Germinal center (tissue), 1 donor: ENCODE measurements at places on chromosomes 4 and X.

DNA sequence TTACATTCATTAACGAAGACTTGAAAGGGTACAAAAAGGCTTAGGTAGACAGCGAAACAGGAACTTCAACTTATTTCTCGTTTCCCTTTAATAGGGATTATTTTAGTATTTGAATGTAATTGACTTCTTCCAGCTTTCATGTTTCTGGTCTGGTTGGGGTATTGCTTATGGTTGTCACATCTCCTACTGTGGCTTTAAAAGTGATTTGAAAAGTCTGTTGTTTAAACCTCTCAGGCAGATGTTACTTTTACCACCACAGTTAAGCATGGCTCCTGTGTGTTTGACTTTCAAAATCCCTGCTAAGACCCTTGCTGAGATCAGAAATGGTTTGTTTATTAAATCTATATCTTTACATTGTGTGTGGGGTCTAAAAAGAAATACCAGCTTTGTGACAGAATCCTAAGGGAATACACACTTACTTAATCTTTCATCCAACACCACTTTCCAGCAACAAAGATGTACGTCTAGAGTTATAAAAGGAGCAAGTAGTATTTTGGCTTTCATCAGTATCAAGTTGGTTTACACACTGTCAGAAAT is 661.2 kb downstream of the FAT4 start:
- DNase-seq, result no peak

DNA sequence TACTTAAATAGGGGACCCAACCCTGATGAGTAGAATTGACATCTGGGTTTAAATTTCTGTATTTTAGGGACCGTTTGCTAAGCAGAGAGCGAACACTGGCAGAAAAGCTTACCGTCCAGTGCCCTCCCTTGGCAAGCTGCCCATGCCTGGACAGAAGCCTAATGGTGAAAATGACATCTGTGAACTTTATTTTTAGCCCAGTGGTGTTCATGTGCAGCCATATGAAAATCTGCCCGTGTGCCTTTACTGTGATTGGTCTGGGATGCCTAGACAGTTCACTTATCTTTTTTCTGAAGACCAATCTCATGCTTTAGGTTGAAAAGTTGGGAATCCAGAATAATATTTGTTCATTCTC is 1.1 kb downstream of the STBD1 start:
- no peak for DNase-seq

DNA sequence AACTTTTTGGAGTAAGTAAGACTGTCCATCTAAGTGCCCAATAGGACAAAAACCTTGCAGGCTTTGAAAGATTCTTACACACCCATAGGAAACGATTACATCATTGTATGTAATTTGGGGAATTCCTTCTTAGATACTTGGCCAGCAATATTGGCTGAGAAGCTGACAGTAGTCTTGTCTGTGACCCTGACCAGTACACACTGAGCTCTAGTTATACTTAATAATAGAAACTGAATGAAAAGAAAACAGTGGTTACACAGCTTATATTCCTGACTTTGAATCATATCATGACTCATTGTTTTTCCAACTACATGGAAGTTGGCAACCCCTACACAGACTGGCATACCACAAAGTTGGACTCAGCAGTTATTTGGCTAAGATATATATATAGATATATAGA is 7.1 kb upstream of the TLR2 start:
- no peak for DNase-seq

DNA sequence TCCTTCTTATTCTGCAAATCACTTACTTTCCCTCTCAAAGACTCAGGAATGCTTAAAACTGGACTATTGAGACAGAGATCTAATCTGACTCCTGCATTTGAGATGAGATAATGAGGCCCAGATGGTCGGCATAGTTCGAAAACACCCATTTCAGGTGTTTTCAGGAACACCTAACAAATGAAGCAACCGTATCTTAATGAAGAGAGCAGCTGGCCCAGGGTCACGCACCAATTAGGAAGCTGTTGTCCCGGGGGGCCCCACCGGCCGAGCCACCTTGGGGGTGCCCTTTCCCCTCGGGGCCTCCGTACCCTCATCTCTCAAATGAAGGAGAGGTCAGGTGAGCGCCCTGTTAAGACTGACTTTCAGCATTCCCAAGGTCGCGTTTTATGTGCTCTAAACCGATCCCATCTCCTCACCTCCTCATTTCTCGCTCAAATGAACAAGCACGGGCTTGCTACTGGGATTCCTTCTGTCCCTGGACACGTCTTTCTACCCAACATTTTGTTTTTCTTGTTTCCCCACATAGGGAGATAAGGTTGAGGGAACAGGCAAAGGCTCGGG is 824 bp downstream of the LRPAP1 start:
- peak; percentile 41 for DNase-seq

DNA sequence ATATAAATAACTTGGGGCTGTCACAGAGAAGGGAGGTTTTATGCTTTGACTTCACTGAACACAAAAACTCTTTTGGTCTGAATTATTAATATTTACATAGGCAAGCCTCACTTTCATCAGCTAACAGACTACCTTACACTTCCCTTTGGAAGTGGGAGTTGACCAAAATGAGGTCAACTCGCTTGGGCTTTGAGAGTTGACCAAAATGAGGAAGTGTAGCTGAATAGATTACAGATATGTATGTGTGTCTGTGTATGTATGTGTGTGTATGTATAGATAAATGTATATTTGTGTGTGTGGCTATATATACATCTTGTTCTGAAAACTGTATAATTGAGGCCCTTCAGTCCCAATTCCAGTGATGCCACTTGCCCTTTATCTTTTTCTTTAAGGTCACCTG is 113.3 kb upstream of the IL13RA1 start:
- DNase-seq, result no peak

DNA sequence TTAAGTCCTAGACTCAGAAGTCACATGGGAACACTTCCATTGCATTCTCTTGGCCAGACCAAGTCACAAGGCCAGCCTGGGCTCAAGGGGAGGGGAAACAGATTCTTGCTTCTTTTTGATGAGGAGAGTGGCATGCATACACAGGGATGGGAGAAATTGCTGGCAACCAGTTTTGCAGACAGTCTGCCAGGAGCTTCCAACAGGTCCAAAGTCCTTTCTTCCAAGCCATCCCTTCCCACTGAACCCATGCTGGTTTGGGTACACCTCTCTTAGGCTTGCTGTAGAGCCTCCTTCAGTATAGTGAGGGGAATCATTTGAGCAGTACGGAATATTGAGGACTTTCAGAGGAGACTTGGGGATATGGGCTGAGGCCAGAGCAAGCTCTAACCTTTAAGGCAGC is 267.8 kb downstream of the BCOR start:
- DNase-seq, result no peak

DNA sequence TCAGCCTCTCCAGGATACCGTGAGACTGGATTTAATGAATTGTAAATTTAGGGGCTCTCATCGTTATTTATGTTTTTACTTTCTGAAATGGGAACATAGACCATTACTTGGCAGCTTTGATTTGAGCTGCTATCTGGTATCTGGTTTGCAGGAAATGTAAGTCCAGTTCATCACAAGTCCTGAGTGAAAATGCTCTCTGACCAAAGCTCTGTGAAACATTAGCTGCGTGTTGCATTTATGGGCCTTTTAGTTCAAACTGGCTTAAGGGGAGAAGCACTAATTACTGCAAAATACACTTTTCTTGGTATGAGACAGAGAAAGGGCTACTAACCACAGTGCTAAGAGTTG is 420 bp downstream of the CC2D2A start:
- no peak for DNase-seq

- DNase-seq, result peak; percentile 12
Measured at GRCh38 chrX:16137416-16138107, 14.2 kb downstream of the GRPR start.

- DNase-seq, result no peak
Measured at GRCh38 chr4:4247696-4248028, 361 bp downstream of the TMEM128 start.

- DNase-seq, result no peak
Measured at GRCh38 chrX:39309018-39309635, 507.9 kb downstream of the MID1IP1 start.

GRCh38 chr4:95511477-95511876 is 37.3 kb downstream of the UNC5C start:
- no peak for DNase-seq

DNA sequence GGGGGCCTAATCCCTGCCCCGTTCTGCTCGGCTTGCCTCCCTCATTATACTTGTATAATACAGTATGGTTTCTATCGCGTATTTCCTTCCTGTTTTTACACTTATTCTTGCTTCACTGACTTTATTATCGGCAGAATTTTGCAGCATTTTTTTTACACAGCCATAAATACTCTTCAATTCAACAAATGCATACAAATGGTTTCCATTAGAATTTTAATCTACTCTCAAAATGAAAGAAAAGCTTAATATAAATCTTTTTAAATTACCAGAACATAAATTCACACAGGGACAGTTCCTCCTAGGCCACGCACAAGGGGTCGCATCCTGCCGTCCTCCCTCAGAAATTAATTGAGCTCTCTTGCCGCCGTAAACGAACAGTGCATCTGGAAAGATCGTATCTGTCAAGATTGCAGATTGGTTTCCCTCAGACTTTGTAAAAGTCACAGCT is 42.9 kb downstream of the DCTD start:
- DNase-seq, result peak; percentile 38

DNA sequence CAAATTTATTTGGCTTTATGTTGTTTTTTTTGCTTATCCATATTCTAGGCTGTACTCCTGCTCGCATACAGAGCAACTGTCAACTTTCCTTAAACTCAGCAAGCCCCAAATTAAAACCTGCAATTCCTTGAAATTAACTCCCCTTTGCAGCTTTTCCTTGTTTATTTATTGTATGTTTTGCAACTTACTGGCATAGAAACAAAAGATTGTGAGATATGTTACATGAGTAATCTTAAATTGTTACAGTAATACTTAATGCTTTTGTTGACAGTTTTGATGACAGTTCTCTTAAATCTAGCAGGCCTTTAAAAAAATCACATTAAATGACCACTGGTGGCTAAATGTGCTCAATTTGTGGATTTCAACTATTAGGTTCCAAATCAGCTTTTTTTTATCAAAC is 4.5 kb downstream of the DDX3X start:
- no peak for DNase-seq

GRCh38 chr4:102598086-102598761 is 97.1 kb downstream of the NFKB1 start:
- no peak for DNase-seq

DNA sequence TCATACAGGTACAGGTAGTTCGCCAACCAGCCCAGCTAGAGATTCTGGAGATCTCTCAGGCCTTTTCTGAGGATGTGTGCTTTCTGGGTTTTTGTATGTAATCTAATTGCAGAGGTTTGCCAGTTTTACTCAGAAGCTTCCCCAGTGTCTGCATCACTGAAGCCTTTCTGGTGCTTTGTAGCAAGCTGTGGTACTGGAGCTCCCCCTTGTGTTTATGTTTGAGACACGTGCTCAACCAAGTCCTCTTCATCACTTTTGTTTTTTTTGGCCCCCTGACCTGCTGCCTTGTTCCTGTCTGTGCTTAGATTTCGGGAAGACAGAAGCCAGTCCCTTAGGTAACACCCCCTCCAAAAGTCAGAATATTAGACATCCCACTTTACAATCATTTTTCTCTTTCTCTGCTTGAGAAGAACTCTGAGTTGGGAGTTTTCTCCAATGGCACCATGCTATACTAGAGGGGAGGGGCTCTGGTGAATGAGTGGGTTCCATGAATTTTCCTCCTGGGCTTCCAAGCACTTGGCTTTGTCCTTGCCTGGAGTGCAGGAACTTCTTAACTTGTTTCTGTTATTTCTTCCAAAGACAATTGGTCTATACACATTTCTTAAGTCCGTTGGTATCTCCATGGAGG is 128.4 kb upstream of the TBC1D9 start:
- peak; percentile 65 for DNase-seq

DNA sequence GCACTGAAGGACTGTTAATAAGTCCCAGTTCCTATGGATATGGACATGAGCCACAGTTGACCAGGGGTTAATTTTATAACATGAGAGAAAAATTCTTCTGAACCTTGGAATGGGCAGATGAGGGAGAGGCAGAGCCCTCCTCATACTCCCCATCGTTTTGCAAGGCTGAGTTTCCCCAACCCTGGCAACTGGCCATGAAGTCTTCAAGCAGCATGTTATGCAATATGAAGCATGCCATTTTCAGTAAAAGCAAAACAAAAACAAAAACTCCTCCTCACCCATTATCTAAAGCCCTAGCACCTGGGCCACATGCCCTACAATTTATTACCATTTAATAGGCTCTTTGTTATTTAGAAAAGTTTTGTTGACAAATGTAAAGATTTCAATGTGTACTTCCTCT is 64.5 kb downstream of the GPC4 start:
- DNase-seq, result no peak

- DNase-seq, result peak; percentile 71
Measured at GRCh38 chr4:2792711-2793585, at the start of gene SH3BP2. TSS of gene SH3BP2 (plus strand) at chr4:2793085. CDS start at chr4:2820618, 27,533 bp downstream.

- no peak for DNase-seq
Measured at GRCh38 chr4:6162885-6163284, 37.5 kb downstream of the JAKMIP1 start.

DNA sequence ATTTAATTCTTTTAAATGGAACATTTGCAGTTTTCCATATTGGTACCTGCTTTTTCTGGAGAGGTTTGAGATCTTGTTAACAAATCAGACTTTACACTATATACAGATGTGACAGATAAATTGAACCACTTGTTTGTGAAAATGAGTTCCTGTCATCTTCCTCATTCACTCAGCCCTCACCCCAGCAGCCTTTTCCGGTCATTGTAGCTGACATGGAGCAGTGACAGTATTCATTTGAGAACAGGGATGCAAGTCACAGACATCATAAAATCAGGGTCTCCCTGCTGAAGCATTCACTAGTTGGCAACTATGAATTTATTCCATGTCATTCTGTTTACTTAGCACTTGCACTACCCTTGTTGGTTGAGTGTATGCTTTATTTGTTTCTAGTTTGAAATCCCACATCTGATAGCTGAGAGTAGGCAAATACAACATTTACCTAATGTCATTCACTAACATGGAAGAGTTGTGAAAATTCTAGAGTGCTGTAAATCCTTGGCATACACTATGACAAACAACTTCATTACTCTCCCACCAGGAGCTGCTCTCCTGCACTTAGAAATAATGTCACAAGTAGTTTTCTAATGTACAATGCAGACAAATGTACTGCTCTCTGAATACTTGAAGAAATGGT is 78.9 kb downstream of the UGT8 start:
- no peak for DNase-seq

DNA sequence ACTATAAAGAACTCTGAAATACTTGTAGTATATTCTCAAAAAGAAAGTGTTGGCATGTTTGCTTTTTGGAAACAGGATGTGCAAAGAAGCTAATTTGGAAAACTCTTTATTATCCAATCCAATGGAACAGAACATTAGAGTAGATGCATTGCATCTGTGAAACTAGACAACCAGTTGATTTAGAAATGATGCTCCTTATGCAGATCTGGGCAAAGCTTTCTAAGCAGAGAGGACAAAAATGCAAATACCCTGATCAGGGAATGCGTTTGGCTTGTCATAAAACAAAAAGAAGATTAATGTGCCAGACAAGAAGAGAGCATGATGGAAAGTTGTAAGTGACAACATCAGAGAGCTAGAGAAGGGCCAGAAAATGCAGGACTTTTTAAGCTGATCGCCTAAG is 142.3 kb downstream of the RCHY1 start:
- no peak for DNase-seq

DNA sequence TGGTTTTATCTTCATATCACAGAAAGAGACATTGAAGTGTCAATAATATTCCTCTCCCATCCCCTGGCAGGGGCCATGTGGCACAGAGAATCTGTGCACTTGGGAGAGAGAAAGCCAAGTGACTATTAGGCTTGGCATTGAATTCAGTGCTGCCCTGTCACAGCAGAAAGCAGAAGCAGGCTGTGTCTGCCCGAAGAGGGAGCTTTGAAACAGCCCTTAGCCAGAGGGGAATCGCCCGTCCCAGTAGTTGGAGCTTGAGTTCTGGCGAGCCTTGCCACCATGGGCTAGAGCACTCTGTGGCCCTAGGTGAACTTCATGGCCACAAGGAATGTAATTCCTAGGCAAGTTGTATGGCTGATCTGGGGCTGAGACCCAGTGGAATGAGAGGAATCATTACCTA is 282.5 kb upstream of the PCDH10 start:
- no peak for DNase-seq
